ENCODE measurements at places on chromosomes 1 and 21.

DNA sequence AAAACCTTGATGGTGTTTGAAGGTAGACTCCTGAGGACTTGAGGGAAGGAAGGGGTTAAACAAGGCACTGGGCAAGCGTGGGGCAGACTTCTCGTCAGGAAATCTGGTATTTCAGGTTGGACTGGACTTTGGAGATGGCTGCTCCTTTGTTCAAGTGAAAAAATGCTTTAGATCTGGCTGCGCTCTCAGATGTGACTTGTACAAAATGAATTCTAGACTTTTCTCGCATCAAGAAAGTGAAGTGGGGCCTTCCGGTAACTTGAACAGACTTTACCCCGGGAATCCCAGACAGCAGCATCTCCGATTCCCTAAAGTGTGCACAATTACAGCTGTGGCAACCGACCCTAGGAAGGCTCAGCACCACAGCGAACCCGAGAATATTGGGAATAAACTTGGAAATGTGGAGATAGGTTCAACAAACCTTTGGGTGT lies 44.3 kb upstream of the ERRFI1 start:
- no peak for DNase-seq

DNA sequence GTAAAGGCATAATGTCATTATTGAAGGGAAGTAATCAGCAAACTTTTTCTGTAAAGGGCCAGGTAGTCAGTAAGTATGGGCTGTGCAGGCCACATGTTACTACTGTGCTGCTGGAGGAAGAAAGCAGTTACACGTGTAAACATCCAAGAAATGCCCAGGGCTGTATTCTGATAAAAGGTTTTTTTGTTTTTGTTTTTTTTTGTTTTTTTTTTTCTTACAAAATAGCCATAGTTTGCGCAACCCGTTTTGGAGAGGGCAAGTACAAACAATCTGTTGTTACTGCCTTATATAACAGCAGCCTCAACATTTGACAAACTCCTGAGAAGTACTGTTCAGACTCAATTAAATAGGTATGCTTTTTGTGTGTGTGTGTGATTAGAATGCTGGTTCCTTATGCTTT lies 26.7 kb upstream of the MTMR11 start:
- DNase-seq, result no peak

DNA sequence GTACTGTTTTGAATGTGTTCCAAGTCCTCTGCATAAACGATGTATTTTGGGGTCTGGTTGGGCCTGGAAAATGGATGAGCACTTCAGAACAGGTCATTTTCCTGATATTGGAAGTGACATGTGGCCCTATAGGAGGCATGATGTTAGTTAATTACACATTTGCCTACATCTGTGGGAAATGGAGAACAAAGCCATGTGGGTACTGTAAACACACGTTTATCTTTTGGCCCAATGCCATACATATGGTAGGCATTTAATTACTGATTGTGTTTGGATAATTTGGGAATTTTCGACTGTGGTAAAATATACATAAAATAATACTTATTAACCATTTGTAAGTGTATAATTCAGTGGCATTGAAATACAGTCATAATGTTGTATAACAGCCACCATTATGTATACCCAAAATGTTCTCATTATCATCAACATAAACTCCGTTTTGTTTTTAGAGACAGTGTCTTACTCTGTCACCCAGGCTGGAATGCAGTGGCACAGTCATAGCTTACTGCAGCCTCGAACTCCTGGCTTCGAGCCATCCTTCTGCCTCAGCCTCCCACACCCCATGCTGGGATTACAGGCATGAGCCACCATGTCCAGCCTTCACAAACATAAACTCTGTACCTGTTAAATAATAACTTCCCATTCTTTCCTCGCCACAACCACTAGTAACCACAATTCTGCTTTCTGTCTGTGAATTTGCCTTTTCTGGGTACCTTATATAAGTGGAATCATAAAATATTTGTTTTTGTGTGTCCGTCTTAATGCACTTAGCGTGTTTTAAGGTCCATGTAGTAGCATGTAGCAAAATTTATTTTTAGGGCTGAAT lies 11.9 kb upstream of the RNPEP start:
- no peak for DNase-seq

DNA sequence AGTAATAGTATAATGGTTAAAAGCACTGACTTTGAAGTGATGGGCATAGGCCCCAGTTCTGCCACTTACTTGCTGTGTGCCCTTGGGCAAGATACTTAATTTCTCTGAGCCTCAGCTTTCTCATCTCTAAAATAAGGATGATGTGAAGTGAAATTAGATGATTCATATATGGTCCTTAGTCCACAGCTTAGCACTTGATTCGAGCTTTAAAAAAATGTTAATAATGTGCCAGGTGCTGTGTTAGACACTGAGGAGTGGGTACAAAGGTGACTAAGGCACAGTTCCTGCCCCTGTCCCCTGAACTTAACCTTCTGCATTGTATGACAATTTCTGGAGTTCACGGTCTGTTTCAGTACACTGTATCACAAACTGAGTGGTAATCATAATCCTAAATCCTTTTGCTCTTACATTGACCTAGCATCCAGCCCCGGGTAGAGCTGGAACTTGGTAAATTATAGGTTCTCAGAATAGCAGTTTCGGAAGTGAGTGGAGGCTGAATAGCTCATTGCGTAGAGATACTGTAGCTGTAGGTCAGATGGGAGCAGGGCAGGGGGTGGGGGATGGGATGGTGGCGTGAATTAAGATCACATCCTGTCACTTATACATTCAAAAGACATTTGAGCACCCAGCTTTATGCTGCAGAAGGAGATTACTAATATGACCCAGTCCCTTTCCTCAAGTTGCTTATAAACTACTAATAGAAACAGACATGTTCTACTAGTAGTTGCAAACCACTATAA lies 1.5 kb downstream of the ZNF691 start:
- no peak for DNase-seq

DNA sequence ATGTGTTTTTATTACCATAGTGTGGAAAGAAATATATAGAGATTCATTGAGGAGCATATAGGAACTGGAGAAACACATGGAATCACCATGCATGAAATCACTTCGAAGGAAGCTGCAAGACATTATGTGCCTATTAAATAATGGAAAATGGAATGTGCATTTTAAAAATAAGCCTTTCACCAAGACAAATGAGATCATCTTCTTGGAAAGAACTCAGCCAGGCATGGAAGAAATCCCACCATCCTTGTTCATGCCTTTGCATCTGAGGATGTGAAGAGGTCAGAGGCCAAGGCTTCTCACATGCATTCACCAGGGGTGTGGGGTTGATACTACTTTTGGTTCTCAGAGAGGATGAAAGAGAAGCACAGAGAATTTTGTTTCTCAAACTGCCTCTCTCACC lies 50.0 kb downstream of the C1orf198 start:
- DNase-seq, result no peak

- no peak for DNase-seq
Measured at GRCh38 chr1:231799363-231799986, 172.9 kb downstream of the DISC1 start.
